Activated T-cell treated with anti-CD3 and anti-CD28 coated beads, Interleukin-2, amount 50 U/mL, for 72 hours (primary cell): ENCODE measurements at places on chromosomes 13 and 19.
A peak's percentile ranks its signal among the peaks of the same experiment; 100 is the strongest.

DNA sequence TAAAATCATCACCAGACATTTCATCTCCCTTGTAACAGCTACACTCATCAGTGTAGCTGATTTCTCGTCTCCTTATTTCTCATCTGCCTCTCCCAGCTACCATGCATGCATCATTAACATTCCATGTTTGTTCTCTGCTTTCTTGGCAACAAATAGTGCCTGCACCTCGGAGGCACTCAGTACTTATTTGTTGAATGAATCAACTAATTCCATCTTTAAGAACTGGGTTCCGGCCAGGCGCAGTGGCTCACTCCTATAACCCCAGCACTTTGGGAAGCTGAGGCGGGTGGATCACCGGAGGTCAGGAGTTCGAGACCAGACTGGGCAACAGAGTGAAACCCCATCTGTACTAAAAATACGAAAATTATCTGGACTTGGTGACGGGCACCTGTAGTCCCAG lies 63.9 kb upstream of the GTF3A start:
- no peak for DNase-seq

DNA sequence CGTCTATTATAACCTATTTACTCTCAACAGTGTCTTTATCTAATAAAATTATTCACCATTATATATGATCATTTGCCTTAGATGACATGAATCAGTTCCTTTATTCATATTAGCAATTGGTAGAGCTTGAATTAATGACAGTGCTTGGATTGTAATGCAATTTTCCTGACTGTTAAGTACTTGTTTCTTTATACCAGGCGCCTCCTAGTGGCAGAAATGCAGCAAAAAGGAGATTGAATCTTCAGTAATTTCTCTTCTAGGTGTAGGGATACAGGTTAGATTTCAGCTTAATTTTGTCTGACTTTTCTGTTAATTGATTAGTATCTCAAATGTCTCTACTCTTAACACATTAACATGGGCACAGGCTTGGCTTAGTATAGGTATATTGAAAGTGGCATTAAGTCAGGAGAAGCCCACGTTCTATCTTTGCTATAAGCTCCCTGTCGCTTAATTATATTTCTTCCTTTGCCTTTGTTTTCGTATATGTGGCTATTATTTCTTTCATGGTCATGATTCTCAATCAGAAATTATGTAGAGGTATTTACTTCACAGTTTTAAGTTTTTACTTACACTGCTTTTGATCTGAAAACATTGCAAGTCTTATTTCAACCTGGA lies 9.1 kb upstream of the LHFPL6 start:
- peak; percentile 61 for DNase-seq

DNA sequence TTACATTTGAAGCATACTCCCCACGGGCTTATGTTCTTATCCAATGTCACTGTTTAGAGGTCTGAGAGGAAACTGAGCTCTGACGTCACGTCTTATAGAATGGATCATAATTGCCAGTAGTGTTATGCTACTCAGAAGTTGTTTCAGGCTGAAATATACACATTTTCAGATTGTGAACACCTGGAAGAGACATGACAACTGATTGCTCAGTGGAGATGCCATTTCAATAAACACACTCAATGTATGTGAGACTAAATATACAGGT lies 17.3 kb downstream of the FLT1 start:
- no peak for DNase-seq

GRCh38 chr13:88285329-88285728 lies 614.2 kb downstream of the SLITRK5 start:
- no peak for DNase-seq

DNA sequence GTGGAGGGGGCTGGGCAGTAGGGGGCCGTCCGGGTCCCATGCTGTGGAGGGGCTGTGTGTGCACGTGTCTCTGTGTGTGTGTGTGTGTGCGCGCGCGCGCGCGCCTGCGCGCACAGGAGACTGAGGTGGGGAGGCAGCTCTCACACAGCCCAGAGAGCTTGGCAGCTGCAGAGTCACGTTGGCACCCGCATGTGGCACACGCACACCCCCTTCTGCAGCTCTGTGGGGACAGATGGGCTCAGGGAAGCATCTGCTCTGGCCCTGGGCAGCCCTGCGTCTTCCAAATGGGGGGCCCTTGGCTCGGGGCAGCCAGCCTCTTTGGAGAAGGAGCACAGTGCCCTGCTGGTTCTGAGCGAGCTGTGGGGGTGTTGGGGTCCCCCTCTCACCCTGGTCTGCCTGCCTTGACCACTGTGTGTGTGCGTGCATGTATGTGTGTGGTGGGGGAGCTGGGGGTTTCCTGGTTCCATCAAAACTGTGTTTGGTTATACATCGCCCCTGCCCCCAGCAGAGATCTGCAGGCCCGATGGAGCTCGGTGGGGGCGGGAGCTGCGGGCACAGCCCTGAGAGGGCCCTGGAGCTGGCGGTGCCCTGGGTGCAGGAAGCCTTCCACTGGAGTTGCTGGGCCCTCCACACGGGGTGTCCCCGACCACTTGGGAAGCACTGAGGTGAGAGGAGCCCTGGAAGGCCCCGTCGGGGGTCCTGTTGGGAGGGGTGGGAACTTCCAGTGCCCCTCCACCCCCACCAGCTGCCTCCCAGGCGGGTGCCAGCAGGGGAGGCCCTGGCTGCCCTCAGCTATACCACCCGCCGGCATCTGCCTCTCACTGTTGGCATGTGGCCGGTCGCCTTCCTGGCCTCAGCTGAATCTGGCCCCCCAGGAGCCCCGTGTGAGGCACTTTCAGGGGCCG lies 67.1 kb downstream of the KDM4B start:
- no peak for DNase-seq

DNA sequence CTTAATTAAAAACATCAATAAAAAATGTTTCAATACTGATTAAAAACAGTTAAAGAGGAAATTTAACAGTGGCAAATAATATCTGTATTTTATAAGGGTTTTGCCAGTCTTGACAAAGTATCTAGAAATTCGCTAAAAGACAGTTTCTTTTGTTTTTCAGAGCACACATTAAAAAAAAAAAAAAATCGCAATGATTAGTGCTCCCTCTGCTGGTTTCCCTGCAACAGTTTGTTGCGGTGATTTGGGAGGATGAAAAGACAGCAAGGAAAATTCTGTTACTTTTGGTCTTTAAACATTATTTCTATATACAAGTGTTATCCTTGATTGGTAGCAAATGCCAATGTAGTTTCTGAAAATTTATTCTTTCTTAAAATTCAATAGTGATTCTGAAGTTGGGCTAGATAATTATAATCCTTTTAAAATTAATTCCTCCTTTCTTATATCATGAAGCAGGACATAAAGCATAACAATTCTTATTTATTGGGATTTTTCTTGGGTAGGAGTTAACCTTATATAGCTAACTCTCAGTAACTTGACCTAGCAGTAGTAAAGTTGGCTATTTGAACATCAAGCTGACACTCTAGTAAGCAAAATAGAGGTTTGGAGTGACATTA lies 23.1 kb upstream of the SPRY2 start:
- DNase-seq = no peak

DNA sequence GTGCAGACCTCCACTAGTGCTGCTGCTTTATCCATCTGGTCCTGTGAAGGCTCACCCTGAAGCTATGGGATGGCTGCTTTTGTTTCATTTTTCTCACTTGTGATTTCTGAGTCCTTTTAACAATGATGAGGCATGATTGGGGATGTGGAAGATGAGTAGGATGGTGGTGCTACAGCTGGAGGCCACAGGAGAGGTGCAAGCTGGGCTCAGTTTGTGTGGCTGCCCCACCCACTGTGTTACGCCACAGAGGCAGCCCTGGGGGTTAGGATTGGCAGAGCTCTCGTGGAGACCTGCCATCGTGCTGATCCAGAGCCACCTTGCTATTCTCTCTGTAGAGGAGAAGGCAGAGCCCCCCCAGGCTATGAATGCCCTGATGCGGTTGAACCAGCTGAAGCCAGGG lies 19.6 kb upstream of the QTRT1 start:
- DNase-seq = no peak

- no peak for DNase-seq
These were observed 5.4 kb downstream of the DIAPH3 start for GRCh38 chr13:60158321-60158801.

GRCh38 chr13:41231025-41231677 lies 32.2 kb downstream of the MTRF1 start:
- DNase-seq = no peak

DNA sequence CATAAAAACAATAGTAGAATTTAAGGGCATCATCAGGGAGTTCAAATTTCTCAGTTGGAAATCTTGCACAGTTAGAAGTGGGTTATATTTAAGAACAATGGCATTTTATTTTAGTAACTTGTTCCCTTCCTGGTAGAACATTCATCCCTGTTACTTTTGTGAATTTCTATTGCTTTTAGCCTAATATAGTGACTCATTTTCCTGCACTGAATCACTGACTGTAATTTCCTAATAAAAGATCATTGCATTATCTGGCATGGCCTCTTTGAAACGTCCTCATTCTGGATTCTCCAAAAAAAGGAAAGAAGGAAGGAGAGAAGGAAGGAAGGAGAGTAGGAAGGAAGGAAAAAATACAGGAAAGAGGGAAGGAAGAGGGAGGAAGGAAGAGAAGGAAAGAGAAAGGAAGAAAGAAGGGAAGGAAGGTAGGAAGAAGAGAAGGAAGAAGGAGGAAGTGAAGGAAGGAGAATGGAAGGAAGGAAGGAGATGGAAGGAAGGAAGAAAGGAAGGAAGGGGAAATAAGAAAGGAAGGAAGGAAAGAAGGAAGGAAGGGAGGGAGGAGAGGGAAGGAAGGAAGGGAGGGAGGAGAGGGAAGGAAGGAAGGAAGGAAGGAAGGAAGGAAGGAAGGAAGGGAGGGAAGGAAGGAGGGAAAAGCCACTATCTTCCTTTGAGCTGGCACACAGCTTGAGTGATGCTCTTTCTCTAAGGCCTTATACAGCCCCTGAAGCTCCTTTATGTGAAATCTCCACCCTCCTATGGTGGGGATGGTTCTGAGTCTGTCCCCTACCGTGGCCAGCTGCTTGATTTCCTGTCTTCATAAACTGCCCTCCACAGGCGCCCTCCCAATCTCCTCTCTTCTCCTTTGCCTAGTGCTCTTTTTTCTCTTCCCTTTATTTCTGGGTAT lies 29.8 kb upstream of the TM9SF2 start:
- no peak for DNase-seq

- DNase-seq = peak; percentile 11
These were observed 31.1 kb downstream of the CEACAM8 start for GRCh38 chr19:42563352-42564210.

DNA sequence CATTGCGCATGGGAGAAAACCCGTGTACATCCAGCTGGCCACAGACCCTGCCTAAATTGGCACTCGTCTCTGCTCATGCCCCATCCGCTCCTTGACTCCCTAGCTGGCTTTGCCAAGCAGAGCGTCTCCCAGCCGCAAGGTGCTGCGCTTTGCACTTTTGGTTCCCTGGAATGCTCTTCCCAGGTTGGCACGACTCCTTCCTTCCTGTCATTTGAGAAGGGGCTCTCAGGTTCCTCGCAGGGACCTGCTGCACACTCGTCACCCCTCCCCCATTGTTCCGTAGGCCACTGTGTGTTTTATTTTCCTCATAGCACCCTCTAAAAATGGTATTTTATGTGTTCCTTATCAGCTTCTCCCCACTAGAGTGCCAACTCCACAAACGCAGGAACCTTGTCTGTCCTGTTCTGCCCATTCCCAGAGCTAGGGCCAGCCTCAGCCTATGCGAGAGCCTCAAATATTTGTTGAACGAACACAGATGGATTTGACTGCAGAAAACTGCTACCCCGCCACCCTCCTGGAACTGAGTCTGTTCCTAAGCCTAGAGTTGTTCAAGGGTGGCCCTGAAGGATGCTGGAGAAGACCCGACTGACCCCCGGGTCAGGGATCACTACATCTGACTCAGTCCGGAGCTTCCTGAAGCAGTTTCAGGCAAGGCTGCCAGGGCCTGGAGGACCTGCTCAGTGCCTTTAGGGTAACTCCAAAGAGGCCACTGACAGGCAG lies 8.4 kb upstream of the CEBPA start:
- no peak for DNase-seq

- DNase-seq = peak; percentile 70
These were observed at the start of gene KCNK6 for GRCh38 chr19:38319421-38320258. TSS of gene KCNK6 (plus strand) at chr19:38319845. CDS start at chr19:38319951, 106 bp downstream.

DNA sequence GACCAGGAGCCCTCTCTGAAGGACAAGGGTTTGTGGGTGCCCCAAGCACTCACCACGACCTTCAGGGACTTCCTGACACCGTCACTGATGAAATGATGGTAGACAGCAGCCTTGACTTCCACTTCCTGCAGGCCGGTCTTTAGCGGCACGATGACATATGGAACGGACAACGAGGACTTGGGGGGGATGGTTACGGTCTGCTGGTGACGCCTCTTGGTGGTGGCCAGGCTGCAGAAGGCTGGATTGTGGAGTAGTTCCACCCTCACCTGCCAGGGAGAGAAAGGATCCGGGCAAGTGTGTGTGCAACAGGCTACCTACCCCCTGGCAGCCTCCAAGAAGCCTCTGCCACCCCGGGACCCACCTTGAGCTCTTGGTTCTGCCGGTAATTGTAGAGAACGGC lies 23.2 kb downstream of the C3 start:
- DNase-seq = no peak

- no peak for DNase-seq
These were observed 9.3 kb upstream of the PEAK3 start for GRCh38 chr19:2291185-2291751.

DNA sequence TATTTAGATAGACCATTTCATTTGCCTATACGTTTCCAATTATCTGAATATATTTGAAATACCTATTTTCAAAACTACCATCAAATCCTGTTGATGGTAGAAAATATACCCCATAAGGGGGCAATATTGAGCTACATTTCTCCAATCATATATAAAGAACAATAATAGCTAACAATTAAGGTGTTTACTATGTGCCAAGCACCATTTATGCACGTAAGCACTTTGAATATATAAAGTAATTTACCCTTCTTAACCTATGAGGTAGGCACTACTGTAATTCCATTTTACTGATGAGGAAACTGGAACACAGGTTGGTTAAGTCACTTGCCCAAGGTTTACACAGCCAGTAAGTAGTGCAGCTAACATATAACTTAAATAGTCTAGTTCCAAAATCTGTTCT lies 79.2 kb downstream of the UBL3 start:
- DNase-seq = no peak

GRCh38 chr19:10634963-10635362 lies 9.6 kb downstream of the SLC44A2 start:
- DNase-seq = no peak

GRCh38 chr19:49863935-49864320 lies 3.4 kb downstream of the PNKP start:
- DNase-seq = no peak
